Activated CD4-positive, alpha-beta T cell treated with anti-CD3 and anti-CD28 coated beads, Interleukin-2, amount 10 ng/mL, durations not matched to agents 7 days and 5 days (primary cell): ENCODE measurements at places on chromosomes 3 and 15. TPM values are rescaled to one million over a fixed set of nuclear protein-coding genes. Genes with fewer than 3 reads are reported as not detected.

The KLF15 gene
- not detected for total RNA-seq

The KATNBL1 gene
- 40.8 TPM for total RNA-seq

The CYP8B1 gene
- not detected for total RNA-seq

The ASB14 gene
- total RNA-seq, result not detected

The ISLR2 gene
- total RNA-seq, result not detected

The PDZRN3 gene
- not detected for total RNA-seq

The CD200 gene
- total RNA-seq, result 5.2 TPM

The LRRC34 gene
- 3.4 TPM for total RNA-seq

The MCTP2 gene
- 17.0 TPM for total RNA-seq

The HRG gene
- total RNA-seq, result not detected

The TM4SF4 gene
- not detected for total RNA-seq

The FBXO40 gene
- total RNA-seq, result not detected

The GPR149 gene
- not detected for total RNA-seq

The ULK3 gene
- total RNA-seq, result 56.6 TPM

The AQP9 gene
- total RNA-seq, result not detected

The FGF7 gene
- not detected for total RNA-seq

The EDEM1 gene
- 80.1 TPM for total RNA-seq

The MB21D2 gene
- 6.6 TPM for total RNA-seq

The ZPLD1 gene
- not detected for total RNA-seq

The SSUH2 gene
- not detected for total RNA-seq

The GOLGA6D gene
- total RNA-seq, result not detected

The CYP11A1 gene
- total RNA-seq, result not detected

The ALDH1A3 gene
- not detected for total RNA-seq

The PRSS50 gene
- total RNA-seq, result not detected

The TNNC1 gene
- total RNA-seq, result 2.1 TPM

The CCRL2 gene
- 5.3 TPM for total RNA-seq
